ENCODE measurements at places on chromosomes 5 and 9.

- DNase-seq: no peak
Measured at GRCh38 chr5:95881833-95882232, 59.3 kb upstream of the GLRX start.

GRCh38 chr9:88534456-88535225 is at the start of gene NXNL2:
Gene NXNL2, plus strand, starts transcription at chr9:88535178. Its CDS starts 257 bp downstream, at chr9:88535435.
- no peak for DNase-seq

- DNase-seq: no peak
Measured at GRCh38 chr5:133147411-133147810, 95.6 kb downstream of the HSPA4 start.

- DNase-seq: no peak
Measured at GRCh38 chr9:112037281-112038016, 137.6 kb downstream of the SUSD1 start.

GRCh38 chr9:127279717-127280285 is 15.2 kb downstream of the GARNL3 start:
- DNase-seq: no peak

DNA sequence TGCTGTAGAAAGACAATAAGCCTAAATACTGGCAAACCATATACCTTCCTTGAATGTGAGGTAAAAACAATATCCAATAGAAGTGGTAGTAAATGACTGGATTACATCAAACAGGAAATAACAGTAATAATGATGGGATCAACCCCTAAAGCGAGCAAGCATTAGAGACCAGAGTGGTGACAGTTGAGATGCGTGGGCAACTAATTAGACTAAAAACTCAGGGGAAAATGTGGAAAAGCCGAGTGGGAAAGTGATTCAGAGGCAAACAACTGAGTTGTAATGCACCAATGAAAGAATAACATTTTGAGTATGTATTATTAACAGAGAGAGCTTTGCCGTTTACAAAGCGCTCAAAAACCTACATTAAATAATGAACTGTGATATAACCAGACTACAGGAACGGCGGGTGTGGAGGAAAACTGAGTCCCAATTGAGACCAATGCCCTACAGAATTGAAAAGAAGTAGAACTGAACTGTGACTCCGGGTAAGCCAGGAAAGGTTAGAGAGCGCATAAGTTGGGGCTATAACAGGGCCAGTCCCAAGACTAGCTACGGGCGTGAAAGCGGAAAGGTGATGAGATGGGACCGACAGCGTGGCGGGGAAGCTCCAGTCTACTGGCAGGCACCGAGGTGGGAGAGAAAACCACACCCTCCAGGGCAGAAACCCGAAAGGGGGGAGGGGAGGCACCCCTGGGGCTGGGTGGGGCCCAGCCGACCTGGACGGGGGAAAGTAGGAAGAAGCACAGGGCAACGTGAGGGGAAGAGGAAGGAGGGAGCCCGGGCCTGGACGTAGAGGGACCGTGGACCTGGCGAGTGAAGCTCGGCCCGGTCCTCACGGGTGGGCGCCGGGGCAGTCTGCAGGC is 592 bp downstream of the UBAP2 start:
- DNase-seq: no peak

- no peak for DNase-seq
Measured at GRCh38 chr5:137073189-137073588, 425.9 kb downstream of the SPOCK1 start.

- DNase-seq: no peak
Measured at GRCh38 chr9:74415995-74416394, 81.1 kb upstream of the RORB start.

DNA sequence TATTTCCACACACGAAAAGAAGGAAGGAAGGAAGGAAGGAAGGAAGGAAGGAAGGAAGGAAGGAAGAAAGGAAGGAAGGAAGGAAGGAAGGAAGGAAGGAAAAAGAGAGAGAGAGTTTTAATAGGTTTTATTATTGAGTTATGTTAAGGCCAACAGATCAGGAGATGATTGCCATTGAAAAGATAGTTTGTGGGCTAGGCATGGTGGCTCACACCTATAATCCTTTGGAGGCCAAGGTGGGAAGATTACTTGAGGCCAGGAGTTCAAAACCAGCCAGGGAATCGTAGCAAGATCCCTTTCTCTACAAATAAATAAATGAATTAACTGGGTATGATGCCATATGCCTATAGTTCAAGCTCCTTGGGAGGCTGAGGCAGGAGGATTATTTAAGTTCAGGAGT is 877.2 kb downstream of the TLE4 start:
- no peak for DNase-seq

- DNase-seq: no peak
Measured at GRCh38 chr5:9502050-9502834, 43.6 kb downstream of the SEMA5A start.

- DNase-seq: no peak
Measured at GRCh38 chr9:117823576-117823975, 119.4 kb downstream of the TLR4 start.

- DNase-seq: no peak
Measured at GRCh38 chr5:7705261-7705660, 145.7 kb downstream of the CFAP90 start.

DNA sequence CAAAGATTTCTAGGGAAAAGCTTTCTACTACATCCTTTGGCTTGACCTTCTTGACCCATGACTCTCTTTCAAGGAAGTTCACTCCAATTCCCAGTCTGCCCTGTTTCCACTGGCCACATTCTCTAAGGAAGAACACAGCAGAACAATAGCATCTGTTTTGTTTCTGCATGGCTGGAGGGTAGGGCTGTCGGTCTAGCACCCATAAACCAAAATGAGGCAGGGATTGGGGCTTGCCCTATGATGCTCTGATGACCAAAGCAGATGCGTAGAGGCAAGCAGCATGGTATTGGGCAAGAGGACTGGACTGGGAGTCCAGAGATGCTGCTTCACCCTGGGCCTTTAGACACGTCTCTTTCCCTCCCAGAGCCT is 24.1 kb downstream of the GOLGA2 start:
- DNase-seq: no peak

DNA sequence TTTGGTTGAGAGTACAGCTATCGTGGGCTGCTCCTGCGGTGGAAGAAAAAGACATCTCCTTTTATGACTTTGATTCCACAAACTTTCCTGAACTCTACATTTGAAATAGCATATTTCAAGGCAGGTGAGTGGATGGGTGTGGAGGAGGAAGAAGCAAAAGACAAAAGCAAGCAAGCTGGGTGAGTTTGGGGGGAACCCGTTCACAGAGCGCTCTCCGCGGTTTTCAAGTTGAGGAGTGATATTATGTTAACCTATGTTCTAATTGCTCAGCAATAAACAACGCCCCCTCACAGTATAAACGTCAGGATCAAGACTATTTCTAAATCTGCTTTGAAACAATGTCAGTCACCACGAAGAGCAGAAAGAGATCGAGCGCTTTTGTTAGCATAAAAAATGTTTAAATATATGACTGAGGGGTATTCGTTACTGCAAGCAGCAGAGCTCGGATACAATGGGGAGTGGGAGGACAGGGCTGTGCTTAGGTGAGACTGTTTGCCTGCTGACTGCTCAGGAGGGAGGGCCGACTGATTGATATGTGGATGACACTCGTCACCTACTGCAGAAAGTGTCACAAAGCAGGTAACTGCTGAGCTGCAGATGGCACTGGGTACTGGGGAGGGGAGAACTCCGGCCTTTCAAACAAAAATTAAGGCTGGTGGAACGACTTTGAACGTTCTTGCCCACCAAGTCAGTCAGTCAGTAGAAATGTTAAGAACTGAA is 236.5 kb downstream of the DRD1 start:
- no peak for DNase-seq

DNA sequence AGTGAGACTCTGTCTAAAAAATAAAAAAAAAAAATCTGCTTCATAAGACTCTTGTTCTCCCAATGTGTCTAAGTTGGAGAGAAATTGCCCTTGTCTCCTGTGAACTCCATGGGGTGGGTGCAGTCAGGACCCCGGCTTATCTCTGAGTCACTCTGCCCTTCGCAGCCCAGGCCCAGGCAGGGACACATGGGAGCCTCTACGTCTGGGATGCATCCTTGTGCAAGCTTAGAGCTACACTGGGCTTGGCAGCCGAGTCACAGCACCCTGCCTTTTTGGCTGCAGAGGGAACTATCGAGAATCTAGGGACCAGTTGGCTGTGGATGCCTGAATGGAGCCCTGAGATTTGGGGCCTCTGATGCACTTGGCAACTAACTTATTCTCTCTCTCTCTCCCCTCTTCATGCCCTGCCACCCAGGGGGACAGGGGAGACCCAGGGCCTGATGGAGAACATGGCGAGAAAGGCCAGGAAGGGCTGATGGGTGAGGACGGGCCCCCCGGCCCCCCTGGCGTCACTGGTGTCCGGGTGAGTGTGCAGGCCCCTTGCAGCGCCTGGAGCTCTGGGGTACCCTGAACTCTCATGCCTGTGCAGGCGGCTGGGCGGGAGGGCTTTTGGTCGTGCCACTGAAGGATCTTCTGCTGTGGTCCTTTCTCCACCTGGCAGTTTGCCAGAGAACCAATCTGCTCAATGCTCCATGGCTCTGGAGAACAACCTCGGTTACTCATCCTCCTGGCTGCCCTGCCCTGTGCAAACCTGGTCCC is 47.5 kb upstream of the ORM1 start:
- DNase-seq: no peak

- no peak for DNase-seq
Measured at GRCh38 chr5:164277720-164278119, 772.3 kb downstream of the MAT2B start.

GRCh38 chr9:137096785-137097546 is 10.2 kb downstream of the MAN1B1 start:
- DNase-seq: no peak

DNA sequence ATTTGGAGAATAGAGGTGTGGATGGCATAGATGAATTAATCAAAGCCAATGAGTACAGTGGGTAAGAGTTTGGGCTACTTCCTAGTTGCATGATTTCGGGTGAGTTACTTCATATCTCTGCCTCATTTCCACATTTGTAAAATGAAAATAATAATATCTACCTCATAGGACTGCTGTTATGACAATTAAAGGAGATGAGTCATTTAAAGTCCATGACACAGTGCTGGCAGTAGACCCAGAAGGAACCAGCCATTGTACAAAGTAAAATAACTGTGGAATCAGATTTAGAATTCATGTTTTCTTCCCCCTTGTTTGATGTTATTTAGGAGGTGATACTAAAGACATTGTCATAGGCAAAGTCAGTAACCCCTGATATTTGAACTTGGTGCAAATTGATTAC is 139.5 kb upstream of the SLC27A6 start:
- no peak for DNase-seq

GRCh38 chr5:54573812-54574489 is 56.4 kb downstream of the SNX18 start:
- DNase-seq: no peak

- no peak for DNase-seq
Measured at GRCh38 chr9:14173713-14174112, 140.2 kb downstream of the NFIB start.

- DNase-seq: peak; percentile 22
Measured at GRCh38 chr5:176543428-176544182, 5.5 kb upstream of the CDHR2 start.

GRCh38 chr5:60585618-60586017 is 114.3 kb downstream of the DEPDC1B start:
- DNase-seq: no peak

GRCh38 chr5:96279801-96280542 is 153.1 kb downstream of the PCSK1 start:
- DNase-seq: no peak

GRCh38 chr5:36934740-36935356 is 58.3 kb downstream of the NIPBL start:
- no peak for DNase-seq

- no peak for DNase-seq
Measured at GRCh38 chr9:136567651-136568287, 21.9 kb upstream of the NOTCH1 start.

- DNase-seq: no peak
Measured at GRCh38 chr9:14471041-14471440, 157.1 kb upstream of the NFIB start.

DNA sequence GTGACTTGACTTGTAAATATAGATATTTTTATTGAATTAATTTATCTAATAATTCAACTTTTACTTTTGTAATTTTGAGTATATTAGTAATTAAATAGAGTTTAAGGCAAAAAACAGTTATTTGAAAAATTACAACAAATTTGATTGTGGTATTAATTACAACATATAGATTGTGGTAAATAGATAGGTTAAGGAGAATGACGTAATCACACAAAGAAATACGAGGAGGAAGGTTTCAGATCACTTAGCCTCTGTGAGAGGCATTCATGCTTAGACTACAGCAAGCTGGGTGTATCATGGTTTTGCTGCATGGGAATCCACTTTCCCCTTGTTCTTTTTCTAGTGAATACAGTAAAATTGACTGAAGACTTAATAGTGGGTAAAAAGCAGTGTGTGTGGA is 878.4 kb upstream of the EDIL3 start:
- no peak for DNase-seq

GRCh38 chr5:116289276-116289675 is 204.5 kb downstream of the COMMD10 start:
- no peak for DNase-seq

GRCh38 chr9:81086416-81086815 is 602.9 kb downstream of the TLE1 start:
- no peak for DNase-seq

GRCh38 chr5:55037046-55037771 is 13.2 kb downstream of the GZMK start:
- DNase-seq: no peak

DNA sequence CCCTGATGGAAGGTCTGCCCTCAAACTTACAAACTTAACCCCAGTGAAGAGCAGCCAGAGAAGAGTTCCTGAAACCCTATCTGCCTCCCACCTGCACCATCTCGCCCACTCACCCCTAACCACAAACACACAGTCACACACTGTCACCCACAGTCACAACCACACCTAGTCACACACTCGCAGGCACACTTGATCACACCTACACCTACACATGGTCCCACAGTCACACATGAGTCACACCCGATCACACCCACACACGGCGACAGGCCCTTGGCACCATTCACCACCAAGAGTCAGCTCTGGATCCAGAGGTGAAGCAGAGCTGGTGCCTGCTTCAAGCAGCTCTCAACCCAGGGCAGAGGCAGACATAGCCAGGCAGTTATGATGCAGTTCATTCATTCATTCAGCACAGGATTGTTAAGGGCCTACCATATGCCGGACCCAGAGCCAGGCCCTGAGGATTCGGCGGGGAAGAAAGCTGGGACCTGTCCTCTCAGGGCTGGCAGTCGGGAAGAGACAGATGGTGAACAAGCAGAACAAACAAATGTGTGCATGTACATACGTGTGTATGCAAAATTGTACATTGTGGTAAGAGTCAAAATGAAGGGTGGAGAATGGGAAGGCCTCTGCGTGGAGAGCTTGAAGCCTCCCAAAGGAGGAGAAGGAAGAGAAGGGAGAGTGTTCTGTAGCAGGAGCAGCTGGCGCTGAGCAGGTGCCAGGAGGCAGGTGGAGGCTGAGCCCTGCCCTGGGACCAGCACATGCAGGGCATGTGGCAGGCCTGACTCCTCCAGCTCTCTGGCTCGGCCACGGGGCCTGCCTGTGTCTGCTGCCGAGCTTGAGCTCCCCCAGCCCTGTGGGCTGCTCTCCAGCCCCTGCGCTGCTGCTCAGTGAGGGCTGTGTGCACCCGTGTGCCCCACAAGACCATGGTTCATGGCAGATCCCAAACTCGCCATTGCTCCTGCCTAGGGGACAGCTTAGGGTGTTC is 6.4 kb downstream of the TSPAN17 start:
- DNase-seq: no peak

Data from NCI-H187 treated with DMSO at 0.1 percent for 48 hours (cell line).